ENCODE measurements at places on chromosomes 5 and 9.
A peak's percentile ranks its signal among the peaks of the same experiment; 100 is the strongest.

GRCh38 chr5:75375414-75375813, 38.4 kb downstream of the HMGCR start:
- no peak for DNase-seq

- no peak for DNase-seq
These were observed 10.7 kb upstream of the SUB1 start for GRCh38 chr5:32574540-32575175.

GRCh38 chr5:173904151-173904550, 16.0 kb downstream of the CPEB4 start:
- no peak for DNase-seq

DNA sequence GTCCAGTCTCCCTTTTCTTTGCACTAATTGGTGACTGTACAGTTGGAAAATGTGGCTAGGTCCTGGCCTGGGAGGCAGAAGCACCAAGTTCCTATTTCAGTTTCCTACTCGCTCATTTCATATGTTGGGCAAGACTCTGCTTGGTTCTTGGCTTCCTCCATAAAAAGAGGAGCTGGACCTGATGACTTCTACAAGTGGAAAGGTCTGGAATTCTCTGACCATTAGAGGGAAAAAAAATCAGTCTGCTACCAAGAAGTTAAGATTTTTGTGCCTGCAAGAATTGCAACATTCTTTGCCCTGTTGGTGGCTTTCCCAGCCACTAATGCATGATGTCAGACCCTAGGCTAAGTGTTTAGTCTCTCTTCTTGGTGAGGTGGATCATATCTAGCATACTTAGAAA, 91.5 kb downstream of the WDR41 start:
- DNase-seq, result no peak

DNA sequence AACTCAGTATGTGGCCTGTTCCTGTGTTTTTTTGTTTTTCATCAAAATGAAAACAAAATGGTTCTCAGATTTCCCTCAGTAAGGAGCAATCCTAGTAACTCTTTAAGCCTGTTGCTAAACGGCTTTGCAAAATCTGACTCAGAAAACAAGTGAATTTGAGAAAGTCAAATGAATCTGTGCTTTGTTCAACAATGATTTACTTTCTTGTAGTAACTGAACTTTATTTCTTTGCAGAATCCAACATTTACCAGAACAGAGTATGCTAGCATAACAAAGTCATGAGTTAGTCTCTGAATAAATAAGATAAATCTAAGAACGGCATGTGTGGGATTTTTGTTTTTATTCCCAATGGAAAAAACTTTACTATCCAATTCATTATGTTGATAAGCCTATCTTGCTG, 93.8 kb downstream of the OXCT1 start:
- no peak for DNase-seq

DNA sequence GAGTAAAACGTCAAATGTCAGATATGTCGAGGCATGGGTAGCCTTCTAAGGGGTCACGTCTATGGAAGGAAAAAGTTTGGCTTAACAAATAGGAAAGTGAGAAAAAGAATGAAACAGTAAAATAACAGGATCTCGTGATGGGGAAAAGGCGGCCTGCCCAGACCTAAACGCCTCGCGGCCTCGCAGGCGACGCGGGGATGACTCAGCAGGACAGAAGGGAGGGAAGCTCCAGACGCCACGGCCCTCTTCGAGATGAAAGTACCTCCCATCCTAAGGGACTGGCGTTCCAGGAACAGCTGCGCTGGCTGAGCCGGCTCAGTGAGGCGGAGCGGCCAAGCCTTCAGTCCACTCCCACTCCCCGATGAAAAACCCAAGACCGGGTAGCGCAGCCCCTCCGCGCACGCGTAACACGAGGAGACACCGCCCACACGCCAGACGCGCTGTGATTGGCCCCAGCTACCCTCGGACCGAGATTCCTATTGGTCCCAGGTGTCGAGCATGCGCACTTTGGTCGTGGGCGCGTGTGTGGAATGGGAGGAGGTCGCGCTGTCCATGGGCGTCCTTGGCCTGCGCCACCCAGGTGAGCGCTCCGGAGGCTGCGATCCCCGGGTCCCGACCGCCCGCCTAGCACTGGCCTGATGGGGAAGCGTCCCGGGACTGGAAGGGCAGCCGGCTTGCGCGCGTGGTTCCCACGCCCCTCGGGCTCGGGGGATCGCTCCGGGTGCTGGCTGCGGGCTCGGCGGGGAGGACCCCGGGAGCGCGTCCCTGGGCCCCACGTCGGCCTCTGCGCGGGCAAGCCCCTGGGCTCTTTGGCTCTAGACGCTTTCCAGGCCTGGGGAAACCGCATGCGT, 588.5 kb downstream of the MTRR start:
- peak; percentile 97 for DNase-seq

DNA sequence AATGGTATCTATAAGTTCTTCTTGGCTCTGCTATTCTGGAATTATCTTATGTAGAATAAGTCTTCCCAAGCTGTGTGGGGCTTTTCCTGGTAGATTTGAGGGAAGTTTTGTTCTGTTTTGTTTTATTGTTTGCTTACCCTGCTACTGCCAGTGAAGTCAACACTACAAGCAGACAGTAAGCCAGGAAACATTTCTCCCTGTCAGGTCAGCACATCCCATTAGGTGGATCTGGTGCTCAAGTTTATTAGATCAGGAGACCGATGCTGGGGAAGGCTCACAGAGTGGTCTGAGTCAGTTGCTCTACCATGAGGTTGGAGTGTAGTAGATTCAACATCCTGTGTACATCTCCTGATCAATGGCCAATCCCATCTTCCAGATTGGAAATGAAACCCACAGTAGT, 79.1 kb downstream of the ADRB2 start:
- DNase-seq, result no peak

DNA sequence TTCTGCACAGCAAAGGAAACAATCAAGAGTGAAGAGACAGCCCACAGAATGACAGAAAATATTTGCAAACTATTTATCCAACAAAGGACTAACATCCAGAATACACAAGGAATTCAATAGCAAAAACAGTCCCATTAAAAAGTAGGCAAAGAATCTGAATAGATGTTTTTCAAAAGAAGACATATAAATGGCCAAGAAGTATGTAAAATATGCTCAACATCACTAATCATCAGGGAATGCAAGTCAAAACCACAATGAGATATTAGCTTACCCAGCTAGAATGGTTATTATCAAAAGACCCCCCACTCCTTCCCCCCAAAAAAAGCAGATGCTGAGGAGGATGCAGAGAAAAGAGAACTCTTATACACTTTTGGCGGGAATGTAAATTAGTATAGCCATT, 13.4 kb upstream of the OR13C8 start:
- DNase-seq, result no peak

DNA sequence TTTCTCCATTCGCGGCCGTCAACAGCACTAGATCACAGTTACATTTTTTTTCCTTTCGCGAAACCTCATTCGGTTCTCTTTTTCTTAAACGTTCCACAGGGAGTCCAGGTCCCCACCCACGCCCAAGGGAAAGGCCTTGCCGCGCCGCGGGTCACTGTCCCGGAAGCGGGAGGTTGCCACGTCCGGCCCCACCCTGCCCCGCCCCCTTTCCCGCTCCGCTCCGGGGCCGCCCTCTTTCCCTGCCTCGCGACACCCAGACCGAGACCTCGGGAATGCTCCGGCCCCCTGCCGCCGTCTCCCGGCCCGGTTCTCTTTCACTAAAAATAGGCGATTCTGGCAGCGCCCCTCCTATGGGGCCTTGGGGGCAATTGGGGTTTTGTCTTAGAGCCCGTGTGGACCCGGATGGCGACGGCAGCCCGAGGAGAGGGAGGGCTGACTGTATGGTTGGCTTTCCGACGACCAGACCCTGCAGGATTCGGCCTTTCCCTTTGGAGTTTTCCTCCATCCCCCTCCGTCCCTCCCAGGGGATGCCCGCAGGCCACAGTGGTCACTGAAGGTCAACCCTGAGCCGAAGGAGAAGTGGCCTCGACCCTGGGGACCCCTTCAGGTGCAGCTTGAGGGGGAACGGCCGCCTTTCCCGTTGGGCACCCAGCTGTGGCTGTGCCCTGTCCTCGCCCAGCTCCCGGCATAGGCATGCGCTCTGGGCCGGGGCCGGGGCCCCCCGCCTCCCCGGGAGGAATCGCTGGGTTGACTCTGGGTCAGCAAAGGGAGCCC, 2.8 kb upstream of the RACK1 start:
- no peak for DNase-seq

DNA sequence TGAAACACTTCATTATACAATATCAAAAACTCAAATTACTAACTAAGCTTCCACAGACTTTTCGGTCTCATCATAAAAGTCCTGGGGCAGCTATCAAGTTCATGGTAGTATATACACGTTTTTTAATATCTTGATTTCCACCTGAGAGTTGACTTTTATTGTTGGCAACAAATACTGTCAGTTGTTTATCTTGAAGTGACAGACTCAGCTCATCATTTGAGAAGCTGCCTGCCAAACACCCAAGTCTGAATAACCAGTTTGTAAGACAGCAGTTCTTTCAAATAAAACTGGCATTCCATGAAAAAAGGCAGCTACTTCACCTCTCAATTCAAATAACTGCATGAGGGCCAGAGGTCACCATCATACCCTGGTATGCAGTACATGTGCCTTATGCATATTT, 30.6 kb downstream of the SPACA9 start:
- DNase-seq, result no peak

GRCh38 chr5:41832430-41832829, 37.8 kb downstream of the OXCT1 start:
- DNase-seq, result no peak

DNA sequence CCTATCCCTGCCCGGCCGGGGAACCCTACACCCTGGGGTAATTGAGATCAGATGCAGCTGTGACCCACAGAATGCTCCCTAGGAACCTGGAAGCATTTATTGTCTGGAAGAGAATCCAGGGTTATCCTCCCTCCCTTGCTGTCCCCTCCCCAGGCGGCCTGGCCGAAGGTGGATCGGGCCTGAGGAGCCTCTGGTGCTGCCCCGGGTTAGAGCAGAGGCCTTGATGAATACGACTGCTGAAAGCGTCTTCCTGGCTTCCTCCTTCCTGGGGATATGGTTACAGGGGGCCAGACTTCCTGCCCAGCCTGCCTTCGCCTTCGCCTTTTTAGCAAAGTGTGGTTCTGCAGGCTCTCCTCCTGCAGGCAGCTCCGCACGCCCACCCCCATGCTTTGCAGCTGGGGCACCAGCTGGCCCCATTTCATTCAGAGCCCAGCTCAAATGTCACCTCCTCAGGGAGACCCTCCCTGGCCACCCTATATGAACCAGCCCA, 22.5 kb upstream of the PTGS1 start:
- DNase-seq, result no peak

- DNase-seq, result no peak
These were observed 5.6 kb downstream of the EGFLAM start for GRCh38 chr5:38263983-38264382.

DNA sequence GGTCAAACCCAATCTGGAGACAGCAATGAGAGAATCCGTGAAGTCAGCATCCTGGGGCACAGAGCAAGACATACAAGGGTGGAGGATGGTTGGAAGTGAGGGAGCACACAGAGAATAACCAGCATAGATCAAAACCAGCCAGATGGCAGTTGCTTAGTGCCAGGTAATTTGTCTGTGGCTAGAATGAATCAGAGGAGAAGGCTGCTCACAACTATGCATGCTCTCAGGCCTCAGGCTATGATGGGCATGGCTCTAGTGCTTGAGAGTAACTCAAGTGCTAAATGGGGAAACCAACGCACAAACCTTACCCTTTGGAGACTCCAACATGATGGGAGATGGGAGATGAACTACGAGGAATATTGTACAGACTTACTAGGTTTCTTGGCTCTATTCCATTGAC, 160.8 kb downstream of the DMRT2 start:
- no peak for DNase-seq

DNA sequence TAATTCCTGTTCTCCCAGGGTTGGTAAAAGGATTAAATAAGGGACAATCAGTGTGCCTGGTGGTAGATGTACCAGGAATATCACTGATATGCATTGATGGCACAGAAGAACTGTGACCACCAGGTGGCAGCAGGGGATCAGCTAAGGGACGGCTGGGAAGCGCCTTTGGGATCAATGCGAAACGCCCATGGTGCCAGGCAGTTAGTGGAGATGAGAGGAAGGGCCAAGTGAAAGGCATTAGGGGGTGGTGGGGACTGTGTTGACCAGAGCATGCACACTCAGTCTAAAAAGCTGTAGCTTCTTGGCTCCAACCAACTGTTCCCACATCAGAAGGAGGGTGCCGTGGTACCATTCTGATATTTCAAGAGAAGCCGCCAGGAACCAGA, 55.6 kb downstream of the ARHGEF37 start:
- no peak for DNase-seq
